ENCODE measurements at places on chromosomes 16 and 17.

DNA sequence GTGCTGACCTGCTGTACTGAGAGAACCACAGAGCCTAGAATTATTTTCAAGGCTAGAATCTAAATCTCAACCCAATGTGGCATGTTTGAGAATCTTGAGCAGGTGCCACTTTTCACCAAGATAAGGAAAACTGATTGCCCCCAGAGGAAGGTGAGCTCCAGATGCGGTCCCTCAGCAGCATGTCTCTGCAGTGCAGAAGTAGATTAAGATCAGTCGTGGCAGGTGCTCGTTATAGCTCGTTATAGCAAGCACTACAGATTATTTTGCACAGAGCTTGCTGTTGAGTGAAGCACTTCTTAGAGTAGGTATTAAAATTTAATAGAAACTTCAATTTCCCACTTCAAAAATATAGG is 176.0 kb downstream of the AATF start:
- DNase-seq, result no peak

- DNase-seq, result no peak
Measured at GRCh38 chr16:11448796-11449416, 103.6 kb downstream of the RMI2 start.

DNA sequence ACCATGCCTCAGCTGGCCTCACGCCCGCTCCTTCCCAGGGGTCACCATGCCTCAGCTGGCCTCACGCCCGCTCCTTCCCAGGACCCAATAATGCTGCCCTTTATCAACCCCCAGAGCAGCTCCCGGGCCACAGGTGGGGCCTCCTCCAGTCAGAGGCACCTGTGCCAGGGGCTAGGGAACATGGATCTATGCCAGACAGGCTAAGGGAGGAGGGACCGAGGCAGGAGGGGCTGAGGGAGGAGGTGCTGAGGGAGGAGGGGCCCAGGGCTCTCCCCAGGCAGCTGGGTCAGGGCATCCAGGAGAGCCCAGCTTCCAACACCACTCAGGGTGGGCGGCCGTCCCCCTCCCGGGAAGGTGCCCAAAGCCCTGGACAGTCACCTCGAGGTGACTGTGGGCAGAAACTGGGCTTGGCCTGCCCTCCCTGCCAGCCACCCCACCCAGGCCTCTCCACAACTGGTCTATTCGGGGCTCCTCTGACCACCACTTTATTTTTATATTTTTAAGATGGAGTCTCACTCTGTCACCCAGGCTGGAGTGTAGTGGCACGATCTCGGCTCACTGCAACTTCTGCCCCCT is 19.4 kb downstream of the UTS2R start:
- no peak for DNase-seq

DNA sequence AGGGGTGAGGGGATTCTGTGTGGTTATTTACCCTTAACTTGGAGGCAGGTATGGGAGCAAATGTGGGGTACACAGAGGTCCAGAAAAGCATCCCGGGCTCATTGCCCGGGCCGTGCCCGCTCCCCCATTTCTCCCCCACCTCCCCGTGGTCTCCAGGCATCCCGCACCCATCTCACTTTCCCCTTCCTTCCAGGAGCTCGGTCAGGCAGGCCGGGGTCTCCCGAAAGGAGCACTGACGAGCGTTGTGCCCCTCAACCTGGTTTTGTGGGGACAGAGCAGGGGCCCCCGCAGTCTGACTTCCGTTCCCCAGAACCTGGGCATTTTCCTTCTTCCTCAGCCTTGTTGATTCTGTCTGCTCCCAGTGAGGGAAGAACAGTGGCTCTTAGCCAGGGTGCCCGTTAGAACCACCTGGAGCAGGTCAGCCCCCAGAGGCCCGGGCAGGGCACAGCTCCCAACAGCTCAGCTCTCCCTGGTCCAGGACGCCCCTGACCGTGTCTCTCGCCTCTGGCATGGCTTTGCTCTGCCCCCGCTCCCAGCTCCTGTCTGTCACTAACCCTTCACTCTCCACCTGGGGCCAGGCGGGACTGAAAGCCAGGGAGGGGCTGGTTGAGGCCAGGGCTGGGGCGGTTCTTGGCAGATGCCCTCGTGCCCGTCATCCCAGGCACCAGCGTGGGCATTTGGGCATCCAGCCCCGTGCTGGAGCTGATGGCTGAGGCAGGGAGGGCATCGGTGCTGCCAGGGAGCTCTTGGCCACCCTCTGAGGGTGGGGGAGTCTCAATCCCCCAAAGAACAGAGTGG is 12.5 kb upstream of the NUDT16L1 start:
- no peak for DNase-seq

DNA sequence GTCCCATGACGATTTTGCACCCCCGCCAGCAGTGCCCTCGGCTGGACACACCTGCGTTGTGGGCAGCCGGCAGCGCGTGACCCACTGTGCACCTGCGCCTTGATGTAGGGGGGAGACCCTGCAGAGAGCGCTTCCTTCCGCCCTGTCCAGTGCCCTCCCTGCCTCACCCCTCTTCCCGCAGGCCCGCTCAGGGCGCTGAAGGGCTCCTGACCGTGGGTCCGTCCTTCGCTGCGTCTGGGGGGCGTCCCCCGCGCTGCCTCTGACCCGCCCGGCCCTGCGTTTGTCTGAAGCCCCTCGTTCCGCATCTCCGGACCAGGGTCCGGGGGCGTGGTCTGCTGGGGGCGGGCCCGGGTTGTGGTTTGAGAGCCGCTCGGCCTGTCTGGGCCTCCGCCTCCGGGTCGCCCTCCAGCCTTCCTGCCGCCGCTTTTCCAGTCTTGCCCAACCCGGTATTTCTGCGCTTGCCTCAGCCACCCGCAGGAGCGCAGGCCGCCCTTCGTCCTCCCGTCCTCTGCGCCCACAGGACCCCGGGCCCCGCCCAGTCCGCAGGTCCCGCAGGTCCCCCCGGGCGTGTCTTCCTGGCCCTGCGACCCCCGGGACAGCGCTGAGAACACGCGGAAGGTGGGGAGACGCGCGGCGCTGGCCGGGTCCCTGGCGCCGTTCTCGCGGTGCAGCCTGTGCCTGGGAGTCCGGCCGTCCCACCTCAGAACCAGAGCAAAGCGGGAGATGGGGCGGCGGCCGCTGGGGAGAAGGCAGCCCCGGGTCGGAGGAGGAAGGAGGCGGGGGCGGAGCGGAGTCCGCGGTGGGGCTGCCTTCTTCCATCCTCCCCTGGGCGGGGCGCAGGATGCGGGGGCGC is 4.0 kb upstream of the IL17C start:
- peak; percentile 58 for DNase-seq

DNA sequence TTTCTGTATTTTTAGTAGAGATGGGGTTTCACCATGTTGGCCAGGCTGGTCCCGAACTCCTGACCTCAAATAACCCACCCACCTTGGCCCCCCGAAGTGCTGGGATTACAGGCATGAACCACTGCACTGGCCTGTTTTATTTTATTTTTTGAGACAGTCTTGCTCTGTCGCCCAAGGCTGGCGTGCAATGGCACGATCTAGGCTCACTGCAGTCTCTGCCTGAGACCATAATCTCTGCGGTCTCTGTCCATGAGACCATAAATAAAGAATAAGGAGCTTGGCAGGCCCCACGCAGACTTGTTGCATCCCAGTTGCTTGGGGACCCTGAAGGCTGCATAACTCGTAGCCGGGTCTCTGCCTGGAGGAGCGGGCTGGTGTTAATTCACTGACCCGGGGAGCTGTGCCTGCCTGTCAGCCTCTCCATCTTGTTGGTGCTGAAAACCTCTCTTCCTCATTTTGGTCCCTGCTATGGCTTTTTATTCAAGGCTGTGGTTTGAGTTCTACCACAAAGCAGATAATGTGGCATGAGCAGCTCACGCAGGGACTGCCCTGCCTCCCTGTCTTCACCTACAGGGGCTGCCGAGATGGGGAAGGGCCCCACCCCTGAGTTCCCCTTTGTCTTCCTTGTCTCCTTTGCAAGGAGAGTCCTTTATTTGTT is 82.1 kb downstream of the MSI2 start:
- DNase-seq, result no peak

DNA sequence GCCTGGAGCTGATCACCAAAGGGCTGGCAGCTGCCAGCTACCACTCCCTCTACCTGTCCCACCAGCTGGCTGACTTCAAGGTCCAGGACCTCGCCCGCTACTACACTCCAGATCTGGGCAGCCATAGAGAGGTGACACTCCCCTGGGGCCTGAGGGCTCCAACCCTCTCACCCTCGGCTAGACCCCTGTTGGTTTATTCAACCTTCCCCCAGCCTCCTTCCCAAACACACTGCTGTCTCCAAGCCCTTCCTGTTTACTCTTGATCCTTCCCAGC is 18.0 kb downstream of the ALOX12B start:
- no peak for DNase-seq

- no peak for DNase-seq
Measured at GRCh38 chr16:75264999-75265910, 13.8 kb upstream of the BCAR1 start.

DNA sequence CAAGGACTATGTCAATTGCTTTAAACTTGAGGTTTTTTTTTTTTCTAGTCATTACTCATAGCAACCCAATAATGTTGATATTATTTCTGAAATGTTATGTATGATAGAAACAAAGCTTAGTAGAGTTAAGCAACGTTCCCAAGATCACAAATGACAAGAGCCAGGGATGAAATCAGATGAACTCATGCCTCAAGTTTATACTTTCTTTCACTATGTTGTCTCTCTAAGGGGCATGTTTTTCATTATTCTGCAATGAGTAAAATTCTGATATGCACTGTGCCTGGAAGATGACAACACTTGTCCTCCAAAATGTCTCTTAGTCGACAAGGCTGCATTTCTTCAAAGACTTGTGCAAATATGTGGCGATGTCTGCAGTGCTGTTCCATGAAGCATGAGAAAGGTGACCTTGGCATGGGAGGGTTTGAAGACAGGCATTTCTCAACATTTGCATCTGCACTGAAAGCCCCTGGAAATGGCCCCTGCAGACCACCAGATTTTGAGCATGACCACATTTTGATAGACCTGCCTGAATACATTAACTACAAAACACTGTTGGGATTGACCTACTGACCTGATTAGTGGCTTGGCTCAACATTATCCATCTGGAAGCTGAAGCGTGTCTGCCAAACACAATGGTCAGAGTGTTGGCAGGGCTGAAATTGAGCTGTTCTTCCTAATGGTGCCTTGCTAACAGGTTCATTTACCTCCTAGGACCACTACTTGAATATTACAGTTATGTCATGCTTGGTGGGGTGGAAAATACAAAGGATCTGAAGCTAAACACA is 1027.5 kb downstream of the CDH11 start:
- no peak for DNase-seq

DNA sequence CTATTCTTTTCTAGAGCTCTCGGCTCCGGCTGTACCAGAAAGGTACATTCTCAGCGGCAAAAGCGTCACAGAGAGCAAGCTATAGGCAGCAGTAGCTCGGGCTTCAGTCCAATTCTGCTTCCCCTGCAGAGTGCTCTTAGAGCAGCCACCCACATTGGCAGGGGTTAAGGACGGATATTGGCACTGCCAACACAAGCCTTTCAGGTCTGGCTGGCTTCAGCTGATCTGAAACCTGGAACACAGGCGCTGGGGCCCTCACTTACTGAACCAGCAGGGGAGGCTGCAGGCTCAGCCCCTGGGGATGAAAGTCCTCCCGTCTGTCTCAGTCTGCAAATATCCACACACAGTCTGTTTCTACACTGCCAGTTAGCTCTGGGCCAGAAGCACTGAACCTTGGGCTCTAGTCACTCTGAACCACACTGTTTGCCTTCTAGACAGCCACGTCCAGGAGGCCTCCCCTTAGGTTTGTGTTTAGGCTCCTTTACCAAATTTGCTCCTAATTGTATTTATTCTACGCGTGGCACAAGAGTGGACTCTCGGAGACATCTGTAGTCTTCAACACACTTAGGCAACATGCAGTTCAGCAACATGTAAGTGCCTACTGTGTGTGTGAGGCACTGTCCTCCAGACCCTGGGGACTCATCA is 40.1 kb downstream of the HIC1 start:
- no peak for DNase-seq

- DNase-seq, result no peak
Measured at GRCh38 chr17:81550830-81551457, 1.2 kb downstream of the FAAP100 start.

- DNase-seq, result no peak
Measured at GRCh38 chr16:20850981-20851380, 44.7 kb downstream of the REXO5 start.

GRCh38 chr16:68289621-68290329 is 21.0 kb downstream of the SLC7A6OS start:
- DNase-seq, result peak; percentile 56

- DNase-seq, result no peak
Measured at GRCh38 chr16:19472482-19472881, 49.4 kb downstream of the GDE1 start.

DNA sequence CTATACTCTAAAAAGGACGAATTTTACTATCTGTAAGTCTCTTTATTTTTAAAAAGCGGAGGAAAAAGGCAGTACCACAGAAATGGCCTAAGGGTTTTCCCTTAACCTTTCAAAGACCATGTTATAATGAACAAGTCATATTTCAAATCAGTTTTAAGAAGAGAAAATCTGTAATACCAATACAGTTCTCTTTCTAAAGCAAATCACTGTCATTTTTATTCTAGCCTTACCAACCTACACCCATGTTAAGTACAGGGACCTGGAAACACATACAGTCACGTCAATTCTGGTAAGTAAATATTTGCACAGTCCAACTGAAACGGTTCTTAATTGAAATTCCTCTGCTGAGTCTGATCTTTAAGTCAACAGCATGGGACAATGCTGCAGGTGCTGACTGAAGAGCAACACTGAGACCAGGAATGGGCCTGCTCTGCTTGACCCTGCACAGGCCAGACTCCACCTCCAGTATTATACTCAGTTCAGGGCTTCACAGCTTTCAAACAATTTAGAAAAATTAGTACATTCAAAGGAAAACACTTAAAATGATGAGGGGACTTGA is 20.2 kb downstream of the MBTPS1 start:
- no peak for DNase-seq
